NCI-H2171 (cell line): ENCODE measurements at places on chromosomes 1 and 21.

- no peak for DNase-seq
Observed at GRCh38 chr1:55813618-55814017, 598.5 kb upstream of the USP24 start.

DNA sequence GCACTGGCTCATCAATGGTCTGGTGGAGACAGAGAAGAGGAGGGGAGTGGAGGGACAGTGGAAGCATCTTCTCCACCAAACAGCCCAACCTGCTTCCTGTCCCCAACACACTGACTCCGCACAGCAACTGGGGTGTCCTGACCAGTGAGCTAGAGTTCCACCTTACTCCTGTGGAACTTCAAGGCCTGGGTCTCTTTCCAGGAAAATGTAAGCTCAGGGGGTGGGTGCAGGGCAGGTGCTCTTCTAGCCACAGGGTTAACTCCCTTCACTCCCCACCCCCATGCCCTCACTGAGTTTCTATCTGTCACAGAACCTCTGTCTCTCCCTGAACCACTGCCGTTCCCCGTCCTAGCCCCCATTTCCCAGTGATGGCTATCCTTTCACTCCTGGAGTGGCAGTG is 876 bp downstream of the MOB3C start:
- DNase-seq = no peak

GRCh38 chr1:54376430-54377039 is 29.7 kb downstream of the SSBP3 start:
- no peak for DNase-seq

- DNase-seq = no peak
Observed at GRCh38 chr1:233357595-233358397, 30.3 kb downstream of the MAP3K21 start.

DNA sequence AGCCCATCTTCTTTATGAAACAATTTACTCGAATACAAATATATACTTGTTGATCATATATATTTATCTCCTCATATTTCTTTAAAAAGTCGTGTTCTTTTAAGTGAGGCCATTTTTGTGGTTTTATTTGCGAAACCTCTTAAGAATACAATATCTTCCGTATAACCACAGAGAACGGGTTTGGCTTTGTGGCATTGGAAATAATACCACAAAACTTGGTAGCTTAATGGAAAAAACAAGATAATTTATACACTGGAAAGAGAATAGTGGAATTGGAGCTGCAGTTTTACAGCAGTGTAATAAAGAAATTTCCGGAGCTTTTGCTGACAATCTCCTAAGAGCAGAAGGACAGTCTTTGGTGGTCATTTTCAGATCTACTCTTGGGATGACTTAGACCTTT is 29.4 kb downstream of the PTGFR start:
- DNase-seq = no peak

DNA sequence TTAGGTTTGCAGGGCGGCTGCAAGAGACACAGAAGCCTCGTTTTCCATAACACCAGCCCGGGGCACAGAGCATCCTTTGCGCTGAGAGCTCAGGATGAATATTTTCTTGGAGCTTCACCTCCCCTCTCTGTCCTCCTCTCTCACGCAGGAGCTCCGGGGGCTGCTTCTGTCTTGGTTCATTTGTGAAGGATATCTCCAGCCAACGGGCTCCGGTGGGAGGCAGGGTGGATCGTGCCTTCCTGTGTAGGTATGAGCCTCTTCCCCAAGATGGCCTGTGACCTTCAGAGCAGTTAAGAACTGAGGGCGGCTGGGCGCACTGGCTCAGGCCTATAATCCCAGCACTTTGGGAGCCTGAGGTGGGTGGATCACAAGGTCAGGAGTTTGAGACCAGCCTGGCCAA is 319.0 kb upstream of the C1orf174 start:
- DNase-seq = no peak

DNA sequence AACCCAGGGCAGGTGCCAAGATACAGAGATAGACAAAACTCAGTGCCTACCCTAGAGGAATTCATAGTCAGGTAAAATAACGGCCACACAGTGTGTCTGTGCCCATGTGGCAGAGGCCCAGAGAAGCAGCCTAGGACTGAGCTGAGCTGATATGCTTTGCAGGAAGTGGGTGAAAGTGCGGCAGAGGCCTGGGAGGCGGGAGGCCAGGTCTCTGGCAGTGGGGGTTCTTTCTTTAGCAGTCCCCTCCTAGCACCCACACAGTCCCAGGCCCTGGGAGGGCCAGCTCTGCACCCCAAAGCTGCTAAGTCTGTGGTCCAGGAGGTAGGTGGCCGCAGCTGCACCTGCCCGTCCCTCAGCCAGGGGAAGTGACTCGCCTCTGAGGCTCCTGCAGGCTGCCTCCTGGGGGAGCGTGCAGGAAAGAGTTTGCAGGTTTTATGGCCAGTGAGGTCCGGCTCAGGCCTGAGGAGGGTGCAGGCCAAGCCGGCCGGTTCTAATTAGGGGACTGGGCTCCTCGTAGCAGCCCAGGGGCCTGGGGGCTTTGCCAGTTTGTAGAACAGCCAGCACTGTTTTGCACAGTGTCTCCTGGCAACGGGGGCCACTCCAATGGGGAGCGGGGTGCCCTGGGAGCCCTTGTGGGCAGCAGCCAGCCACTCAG is 107.9 kb downstream of the SPSB1 start:
- DNase-seq = no peak

GRCh38 chr1:219555031-219555692 is 57.7 kb downstream of the ZC3H11B start:
- DNase-seq = no peak

GRCh38 chr1:61183471-61184039 is 101.2 kb downstream of the NFIA start:
- DNase-seq = no peak

- DNase-seq = peak; percentile 97
Observed at GRCh38 chr1:234544087-234544579, 65.2 kb upstream of the TARBP1 start.

DNA sequence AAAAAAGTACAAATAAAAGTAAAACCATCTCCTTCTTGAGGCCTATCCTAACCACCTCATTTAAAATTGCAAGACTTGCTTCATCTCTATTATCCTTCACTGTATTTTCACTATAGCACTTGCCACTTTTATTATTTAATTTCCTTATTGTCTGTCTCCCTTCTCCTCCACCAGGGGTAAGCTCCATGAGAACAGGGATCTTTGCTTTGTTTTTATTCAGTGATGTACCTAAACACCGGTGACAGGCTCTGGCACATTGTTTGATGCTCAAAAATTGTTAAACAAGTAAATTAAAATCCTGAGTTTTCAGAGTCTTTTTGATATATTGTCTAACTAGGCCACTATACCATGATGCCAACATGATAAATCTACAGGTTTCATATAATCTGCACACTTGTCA is 17.2 kb upstream of the SPEN start:
- DNase-seq = no peak

DNA sequence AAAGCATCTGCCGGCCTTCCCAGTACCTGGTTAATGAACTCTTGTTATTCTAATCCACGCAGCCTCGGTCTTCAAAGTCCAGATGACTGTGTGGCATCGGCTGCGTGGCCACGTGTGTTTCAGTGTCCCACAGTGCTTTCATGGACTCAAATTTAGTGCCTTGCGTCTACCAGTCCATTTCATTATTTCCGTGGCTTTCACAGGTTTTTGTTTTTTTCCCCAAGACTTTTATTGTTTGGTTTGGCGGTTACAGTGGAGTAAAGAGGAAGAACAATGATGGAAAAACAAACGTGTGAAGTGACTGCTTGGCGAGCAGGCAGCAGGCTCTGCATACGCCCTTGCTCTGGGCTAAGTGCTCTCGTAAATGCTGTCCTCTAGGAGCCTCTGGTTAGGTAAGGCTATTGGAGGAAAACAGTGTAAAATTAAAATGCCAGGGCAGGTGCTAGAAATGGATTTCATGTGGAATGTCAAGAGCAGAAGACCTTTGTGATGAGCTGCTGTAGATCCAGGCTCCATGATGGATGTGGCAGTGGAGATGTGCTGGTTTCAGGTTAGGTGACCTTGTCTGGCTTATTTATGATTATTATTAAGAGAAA is 536.3 kb downstream of the KIF26B start:
- no peak for DNase-seq

DNA sequence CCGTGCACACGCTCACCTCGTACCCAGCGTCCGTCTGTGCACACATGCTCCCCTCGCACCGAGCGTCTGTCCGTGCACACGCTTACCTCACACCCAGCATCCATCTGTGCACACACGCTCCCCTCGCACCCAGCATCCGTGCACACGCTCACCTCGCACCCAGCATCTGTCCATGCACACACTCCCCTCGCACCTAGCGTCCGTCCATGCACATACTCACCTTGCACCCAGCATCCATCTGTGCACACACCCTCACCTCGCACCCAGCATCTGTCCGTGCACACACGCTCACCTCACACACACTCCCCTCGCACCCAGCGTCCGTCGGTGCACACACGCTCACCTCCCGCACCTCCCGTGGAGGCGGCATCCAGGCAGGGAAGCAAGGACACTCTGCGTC is 24.4 kb upstream of the COL18A1 start:
- DNase-seq = no peak

DNA sequence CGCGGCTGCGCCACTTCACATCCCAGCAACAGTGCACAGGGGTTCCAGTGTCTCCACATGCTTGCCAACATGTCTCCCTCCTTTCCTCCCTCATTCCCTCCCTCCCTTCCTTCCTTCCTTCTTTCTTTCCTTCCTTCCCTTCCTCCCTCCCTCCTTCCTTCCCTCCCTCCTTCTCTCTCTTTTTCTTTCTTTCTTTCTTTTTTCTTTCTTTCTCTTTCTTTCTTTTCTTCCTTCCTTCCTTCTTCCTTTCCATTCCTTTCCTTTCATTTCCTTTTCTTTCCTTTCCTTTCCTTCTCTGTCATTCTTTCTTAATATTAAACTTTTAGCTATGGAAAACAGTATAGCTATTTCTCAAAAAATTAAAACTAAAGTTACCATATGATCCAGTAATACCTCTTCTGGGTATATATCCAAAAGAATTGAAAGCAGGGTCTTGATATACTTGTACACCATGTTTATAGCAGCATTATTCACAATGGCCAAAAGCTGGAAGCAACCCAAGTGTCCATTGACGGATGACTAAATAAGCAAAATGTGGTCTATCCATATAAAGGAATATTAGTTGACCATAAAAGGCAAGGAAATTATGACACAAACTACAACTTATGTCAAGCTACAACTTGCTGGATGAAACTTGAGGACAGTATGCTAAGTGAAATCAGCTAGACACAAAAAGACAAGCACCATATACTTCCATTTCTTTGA is 55.0 kb upstream of the TLR5 start:
- no peak for DNase-seq

DNA sequence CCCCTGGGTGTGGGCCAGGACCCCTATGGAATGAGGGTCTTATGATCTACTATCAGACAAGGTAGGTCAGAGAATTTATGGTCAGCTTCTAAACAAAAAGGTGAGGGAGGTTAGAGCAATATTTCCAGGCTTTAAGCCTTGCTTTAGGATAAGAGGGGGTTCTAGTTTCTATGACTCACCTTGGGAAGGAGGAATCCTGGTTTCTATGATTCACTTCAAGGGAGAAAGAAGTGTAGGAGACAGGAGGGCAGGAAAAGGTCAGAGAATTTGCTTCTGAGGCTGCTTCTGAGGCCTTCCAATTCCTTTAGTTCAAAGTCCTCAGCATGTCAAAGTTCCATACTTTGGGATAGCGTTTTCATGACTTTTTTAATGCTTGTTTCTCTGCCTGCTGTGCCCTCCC is 35.2 kb downstream of the RGL1 start:
- DNase-seq = no peak

DNA sequence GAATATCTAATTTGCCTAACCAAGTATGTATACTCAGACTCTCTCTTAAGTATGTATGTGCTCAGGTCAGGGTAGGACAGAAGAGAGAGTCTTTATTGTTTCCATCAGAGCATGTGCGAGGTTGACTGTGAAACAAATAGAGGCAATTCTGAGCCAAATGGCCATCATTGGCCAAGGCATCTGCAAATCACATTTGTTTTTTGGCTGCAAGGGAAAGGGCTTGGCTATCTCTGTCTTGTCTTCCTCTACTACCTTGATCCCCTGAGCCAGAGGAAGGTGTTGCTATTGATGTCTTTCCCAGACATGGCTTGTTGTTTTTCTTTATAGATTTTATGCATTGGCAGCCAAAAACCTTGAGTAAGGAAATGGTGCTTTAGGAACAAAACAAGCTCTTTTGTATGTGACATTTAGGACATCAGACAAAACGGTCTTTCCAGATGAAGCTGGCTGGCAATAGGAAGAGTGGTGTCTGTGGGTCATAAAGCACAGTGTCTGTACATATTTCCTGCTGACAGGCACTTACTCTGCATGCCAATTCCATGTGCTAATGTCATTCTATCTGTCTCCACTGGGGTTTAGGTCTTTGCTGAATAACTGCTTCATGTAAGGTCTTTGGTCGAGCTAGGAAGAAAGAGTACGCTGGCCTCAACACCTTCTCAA is 163.3 kb downstream of the BRINP2 start:
- no peak for DNase-seq

DNA sequence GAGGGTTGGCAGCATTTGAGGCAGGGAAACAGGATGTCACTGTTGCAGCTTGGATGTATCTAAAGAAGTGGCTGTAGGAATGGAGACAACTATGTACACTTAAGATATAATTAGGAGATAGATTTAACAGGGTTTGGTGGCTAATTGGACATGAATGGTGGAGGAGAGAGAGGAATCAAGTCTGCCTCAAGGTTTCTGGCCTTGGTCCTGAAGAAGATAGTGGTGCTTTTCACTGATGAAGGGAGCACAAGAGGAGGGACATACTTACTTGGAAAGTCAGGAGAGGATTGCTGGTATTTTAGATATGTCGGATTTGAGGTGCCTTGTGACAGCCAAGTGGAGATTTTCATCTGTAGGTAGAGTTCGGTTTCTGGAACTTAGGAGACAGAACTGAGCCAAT is 123.9 kb downstream of the ST6GALNAC3 start:
- no peak for DNase-seq

DNA sequence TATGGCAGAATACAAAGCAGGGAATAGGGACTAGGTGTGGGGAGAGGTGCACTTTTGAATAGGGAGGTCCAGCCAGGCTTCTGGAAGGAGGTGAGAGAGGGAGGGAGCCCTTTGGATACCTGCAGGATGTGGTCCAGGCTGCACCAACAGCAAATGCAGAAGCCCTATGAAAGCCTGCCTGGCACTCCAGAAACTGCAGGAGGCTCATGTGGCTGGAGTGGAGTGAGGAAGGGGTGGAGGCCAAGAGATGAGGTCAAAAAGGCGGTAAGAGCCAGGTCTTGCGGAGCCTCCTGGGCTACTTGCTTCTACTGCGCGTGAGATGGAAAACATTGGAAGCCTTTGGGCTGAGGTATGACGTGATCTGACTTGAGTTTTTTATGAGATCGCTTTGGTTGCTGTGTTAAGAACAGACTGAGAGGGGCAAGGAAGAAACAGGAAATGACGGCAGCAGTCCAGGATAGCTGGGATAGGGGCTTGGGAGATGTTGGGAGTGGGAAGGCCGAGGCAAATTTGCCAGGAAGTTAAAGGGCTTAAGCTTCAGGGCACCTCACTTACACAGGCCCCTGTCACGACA is 4.4 kb upstream of the BATF3 start:
- DNase-seq = no peak

- no peak for DNase-seq
Observed at GRCh38 chr1:167387251-167387910, 130.9 kb downstream of the CD247 start.

- DNase-seq = peak; percentile 63
Observed at GRCh38 chr1:175629318-175629694, 114.1 kb downstream of the TNR start.
